ENCODE measurements at places on chromosomes 3 and 15.

DNA sequence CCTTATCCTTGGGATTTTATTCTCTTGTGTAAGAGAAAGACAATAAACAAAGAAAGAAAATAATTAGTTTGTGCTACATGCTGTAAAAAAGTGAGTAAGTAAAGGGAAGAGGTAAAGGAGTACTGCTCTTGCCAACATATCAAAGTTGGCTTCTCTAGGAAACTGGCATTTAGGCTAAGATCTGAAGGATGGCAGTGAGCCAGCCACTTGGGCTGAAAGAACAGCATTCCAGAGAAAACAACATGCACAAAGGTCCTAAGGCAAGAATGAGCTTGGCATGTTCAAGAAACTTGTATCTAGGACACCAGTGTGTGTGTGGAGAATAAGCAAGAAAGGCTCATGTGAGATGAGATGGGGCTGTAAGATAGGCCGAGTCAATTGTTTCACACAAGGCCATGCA is 245.5 kb upstream of the MANF start:
- no peak for DNase-seq

GRCh38 chr3:158792709-158793108 is 9.1 kb upstream of the MFSD1 start:
- peak; percentile 87 for DNase-seq

- peak; percentile 70 for DNase-seq
Observed at GRCh38 chr3:30597131-30597768, 9.2 kb upstream of the TGFBR2 start.

GRCh38 chr15:48582452-48583247 is 62.9 kb downstream of the FBN1 start:
- DNase-seq = peak; percentile 100

DNA sequence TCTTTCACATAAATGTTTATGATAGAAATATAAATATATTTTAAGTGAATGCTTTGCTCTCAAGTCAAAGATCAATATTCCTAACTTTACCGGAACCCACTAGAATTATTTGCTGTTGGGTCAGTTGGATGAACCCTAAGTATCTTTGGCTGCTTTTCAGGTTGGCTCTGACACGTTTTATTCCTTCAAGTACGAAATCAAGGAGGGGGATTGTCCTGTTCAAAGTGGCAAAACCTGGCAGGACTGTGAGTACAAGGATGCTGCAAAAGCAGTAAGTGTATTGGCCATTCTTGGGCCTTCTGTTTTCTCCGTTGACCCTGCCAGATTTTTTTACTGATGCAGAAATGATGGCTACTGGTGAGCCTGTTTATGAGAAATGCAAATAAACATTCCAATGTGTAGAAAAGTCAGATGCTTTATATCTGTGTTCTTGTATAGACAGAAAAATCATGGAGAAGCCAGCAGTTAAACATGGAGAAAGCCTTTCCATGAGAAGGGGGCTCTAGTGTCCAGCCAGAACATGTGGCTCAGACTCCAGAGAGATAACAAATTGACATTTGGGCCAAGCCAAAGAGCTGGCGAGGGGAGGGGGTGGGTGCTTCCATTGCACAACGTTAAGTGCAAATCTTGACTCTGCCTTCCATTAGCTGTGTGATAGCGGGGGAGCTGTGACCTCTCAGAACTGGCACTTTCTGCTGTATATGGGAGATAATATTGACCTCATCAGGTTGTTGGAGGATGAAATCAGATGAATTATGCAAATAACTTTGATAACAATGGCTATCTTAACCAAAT is 3.0 kb downstream of the KNG1 start:
- DNase-seq = no peak

GRCh38 chr3:19769694-19770093 is 164.3 kb downstream of the EFHB start:
- DNase-seq = no peak

DNA sequence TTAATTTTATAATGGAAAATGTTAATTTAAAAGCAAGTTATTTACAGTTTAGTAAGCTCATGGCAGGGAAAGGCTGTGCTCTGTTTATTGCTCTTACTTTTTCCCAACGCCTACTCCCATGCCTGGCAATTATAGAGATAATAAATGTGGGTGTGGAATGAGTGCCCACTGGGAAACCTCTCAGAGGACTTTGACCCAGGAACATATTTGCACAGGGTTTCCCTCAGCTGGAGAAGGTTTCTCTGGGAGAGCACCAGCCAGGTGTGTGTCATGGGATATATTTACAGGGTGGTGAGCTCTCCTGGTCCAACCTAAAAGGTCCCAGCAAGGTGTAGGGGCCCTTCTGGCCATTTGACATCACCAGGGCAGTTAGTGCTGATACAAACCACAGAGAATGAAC is 27.9 kb downstream of the ZNF710 start:
- no peak for DNase-seq

DNA sequence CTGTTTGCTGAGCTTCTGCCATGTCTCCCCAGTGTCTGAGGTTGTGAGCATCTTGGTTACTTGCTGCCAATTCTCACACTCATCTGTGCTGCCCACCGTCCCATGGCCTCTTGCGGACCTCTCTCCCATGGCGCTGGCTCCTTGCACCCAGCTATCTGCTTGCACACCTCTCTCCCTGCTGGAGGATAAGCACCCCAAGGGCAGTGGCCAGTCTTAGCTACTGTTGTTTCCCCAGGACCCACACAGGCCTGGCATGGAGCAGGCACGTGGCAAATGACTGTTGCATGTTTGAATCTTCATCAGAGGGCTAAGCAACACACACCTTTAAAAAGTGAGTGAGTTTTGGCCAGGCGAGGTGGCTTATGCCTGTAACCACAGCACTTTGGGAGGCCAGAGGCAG is 14.7 kb downstream of the LIPC start:
- no peak for DNase-seq

- no peak for DNase-seq
Observed at GRCh38 chr3:188482929-188483328, 329.0 kb downstream of the LPP start.

DNA sequence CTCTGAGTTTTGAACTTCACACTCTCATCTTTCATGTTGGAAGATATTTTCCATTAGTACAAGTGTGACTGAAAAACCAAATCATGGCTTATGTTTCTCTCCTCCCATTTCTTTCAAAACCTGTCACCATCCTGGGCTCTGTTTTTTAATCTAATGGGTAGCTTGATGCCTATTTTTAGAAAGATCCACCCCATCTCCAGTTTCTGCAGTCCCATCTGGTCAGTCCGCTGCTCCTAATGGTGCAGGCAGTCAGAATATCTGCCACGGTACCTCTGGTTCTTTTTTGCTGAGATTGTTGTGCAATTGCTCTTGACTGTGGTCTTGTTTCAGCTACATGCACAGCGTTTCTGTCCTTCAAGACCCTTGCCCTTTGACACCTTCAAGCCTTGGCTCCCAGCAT is 240.9 kb upstream of the CADM2 start:
- no peak for DNase-seq

- DNase-seq = no peak
Observed at GRCh38 chr3:151210676-151211381, 7.8 kb upstream of the GPR171 start.

- DNase-seq = no peak
Observed at GRCh38 chr3:44516230-44516629, 38.8 kb upstream of the ZNF445 start.

DNA sequence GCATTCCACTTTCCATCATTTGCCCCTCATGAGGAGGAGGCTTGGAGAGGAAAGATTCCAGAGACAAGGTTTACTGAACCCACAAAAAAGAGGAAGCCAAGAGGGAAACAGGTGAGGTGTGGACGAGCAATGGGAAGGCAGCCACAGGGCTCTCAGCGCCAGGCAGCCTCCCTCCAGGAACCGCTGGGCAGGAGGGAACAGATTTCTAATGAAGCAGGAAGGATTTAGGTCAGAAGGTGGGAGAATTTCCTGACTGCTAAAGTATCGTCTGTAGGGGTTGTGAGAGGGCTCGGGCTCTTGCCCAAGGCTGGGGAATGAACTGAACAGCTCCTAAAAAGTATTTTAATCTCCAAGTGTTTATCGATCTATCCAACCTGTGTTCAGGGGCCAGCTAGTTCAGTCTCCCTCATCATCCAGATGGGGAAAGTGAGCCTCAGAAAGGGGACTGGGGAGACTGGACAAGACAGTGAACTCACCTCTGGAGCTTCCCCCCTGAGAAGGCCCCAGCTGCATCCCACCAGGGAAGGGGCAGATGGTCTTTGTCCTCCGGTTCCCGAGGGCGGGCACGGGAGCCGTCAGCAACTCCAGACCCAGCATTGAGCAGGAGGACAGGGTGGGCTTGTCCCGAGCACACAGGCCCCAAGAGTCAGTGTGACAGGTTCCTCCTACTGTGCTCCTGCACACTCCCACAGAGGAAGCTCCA is 10.5 kb downstream of the LOXL1 start:
- DNase-seq = no peak

DNA sequence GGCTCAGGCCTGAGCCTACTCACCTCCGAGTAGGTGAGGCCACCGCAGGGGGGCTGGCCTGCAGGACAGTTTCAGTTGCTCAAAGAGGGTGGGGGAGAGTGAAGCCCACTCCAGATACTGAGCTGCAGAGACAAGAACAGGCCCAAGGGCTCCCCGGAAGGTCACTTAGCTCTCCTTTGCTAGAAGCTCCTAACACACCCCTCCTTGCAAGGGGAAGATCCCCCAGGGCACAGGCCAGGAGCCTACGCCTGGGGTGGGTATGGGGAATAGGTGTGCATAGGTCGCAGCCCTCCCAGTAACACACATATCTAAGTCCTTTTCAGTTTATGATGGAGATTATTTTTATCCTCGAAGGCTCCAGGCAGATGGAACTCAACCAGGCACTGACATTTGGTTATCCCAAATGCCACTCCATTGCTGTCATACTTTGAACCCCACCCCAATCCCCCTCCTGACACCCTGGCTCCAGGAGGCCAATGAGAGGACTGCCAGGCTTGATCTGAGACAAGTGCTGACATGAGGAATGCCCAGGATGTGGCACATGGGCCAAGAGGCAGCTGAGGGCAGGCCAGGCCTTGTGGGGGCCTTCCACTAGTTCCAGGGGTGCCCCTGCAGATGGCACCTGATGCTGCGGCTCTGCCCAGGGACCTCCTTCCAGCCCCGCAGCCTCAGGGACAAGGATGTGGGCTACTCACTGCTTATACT is 1.1 kb upstream of the MUSTN1 start:
- DNase-seq = no peak

DNA sequence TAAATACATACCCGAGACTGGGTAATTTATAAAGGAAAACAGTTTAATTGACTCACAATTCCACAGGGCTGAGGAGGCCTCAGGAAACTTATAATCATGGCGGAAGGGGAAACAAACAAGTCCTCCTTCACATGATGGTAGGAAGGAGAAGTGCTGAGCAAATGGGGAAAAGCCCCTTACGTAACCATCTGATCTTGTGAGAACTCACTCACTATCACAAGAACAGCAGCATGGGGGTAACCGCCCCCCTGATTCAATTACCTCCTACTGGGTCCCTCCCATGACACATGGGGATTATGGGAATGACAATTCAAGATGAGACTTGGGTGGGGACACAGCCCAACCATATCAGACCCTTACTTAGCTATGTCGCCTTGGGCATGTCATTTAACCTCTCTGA is 27.7 kb downstream of the SCG3 start:
- DNase-seq = no peak
